ENCODE measurements at places on chromosomes 4 and X.

GRCh38 chrX:21412883-21413282 lies 38.7 kb downstream of the CNKSR2 start:
- peak; percentile 1 for DNase-seq

DNA sequence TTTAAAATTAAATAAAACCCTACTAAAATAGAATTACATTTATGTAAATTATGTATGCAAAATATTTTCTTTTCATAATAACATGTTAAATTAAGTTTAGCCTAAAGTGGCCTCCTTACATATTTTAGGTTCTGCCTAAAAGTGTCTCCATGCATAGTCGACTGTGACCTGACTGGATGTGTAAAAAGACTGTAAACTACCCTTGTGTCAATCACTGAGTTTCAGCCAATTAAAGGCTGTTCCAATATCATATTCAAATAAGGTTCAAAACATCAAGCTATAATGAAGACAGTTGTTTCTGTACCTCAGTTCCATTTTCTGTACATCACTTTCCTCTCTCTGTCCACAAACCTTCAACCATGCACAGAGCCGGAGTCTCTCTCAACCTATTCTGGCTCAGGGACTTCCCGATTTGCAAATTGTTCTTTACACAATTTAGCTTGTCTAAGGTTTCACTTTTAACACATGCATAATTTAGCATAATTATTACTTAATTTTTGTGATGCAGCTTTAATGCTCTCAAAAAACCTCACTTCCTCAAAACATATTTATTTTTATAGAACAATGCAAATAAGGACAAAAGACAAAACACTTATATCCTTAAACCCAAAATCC lies 60.1 kb downstream of the SH3RF1 start:
- no peak for DNase-seq

GRCh38 chr4:157591245-157591644 lies 370.7 kb downstream of the GRIA2 start:
- no peak for DNase-seq

DNA sequence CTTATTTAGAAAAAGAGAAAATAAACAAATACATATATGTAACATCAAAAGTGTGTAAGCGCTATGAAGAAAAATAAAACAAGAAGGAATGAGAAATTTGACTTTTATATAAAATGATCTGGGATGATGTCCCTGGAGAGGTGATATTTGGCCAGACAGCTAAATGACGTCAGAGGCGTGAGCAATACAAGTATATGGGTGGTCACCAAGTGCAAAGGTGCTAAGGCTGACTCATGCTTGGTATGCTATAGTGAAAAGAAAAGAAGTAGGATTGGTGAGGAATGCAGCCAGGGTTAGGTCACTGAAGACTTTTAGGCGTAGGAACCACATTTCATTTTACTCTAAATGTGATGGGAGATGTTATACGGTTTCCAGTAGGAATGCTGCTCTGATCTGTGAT lies 1049.1 kb upstream of the TENM3 start:
- DNase-seq = no peak

- no peak for DNase-seq
Measured at GRCh38 chrX:68835104-68835442, 6.3 kb downstream of the EFNB1 start.

DNA sequence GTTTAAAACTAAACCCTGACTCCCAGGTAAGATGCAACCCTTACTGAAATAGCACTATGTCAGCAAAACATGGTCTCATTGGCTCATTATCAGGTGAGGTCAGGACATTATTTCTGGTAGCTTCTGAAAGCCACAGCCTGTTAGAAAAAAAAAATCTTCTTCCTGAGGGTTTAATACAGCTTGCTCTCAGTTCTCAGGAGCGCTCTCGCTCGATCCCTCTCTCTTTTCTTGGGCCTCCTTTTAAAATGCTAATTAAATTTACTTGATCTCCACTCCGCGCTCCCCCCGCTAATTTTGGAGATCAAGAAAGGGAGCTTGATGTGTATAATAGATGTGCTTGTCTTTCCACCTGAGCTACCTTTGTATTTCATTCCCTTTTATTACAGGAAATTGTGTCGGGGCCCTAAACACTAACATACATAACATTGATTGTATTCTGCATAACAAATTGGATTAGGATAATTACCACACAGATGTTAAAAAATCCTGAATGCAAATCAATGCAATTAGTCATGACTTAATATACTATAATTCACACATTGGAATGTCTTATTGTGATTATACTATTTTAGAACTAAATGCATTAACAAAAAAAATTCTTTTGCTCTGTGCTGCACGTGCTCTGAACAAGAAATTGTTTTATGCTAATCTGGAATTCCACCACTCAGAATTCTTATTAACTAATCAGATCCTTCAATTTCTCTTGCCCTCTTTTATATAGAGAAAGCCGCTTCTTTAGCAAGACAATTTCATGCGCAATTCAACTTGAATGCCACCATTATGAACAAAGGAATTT lies 101.6 kb upstream of the TEX13D start:
- DNase-seq = no peak

- peak; percentile 57 for DNase-seq
Measured at GRCh38 chrX:38220024-38220414, 652 bp downstream of the SRPX start.

GRCh38 chr4:108399610-108400265 lies 220.6 kb upstream of the RPL34 start:
- DNase-seq = no peak

- no peak for DNase-seq
Measured at GRCh38 chr4:150286656-150287055, 208.4 kb downstream of the DCLK2 start.

- peak; percentile 60 for DNase-seq
Measured at GRCh38 chr4:41057467-41057866, 156.9 kb downstream of the APBB2 start.

GRCh38 chr4:40843696-40844095 lies 93.9 kb downstream of the NSUN7 start:
- no peak for DNase-seq

- DNase-seq = no peak
Measured at GRCh38 chr4:106325800-106326199, 9.4 kb downstream of the AIMP1 start.

GRCh38 chrX:154039577-154039976 lies 19.9 kb upstream of the IRAK1 start:
- no peak for DNase-seq

DNA sequence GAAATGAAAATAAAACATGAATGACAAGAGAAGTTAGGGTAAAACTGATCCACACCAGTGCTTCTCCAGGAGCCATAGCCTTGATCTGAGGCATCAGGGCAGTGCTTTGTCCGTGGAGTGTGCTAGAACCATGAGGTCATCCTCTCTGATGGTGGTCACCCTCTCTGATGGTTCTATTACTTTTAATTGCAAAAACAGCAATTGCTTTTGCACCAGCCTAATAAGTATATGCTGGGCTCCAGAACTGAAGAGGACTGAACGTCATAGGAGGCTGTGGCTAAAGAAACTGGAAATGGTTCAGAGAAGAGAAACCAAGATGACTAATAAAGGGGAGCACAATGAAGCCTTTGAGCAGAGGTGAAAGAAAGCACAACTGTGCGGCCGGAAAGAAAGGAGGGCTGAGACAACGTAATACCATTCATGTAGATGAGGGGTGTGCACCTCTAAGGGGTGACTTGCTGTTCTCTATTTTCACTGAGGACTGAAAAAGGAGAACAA lies 17.0 kb upstream of the TMEM154 start:
- DNase-seq = no peak

DNA sequence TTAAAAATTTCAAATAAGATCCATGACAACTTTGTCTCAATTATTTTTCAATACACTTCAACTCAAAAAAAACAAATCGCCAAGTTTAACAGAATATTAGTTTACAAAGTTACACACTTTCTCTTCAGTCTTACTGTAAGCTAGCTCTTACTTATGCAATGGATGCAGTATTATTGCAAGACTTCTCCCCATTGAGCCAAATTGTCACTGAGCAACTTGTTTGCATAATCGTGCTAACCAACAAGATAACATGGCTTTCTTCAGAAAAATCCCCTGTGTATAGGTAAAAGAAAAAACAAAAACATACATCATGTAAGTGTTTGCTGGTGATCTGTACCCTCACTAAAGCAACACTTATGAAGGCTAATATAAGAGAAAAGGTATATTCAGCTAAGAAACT lies 18.9 kb downstream of the DNAJB14 start:
- no peak for DNase-seq

DNA sequence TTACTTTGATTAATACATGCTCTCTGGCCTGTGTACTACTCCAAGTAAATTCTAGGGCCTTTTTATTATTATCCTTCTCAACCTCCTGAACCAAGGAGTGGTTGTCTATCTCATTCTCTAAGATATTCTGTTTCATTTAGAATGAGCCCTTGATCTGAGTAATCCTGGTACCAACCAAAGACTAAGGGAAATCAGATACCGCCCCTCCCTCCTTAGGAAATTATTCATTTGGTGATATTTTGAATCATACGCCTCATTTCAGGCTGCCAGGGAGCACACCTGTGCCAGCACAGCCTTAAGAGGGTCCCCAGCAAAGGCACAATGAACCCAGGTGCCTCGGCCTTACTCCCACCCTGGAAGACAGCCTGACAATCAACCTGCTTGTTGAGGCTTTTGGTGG lies 73.2 kb upstream of the STARD8 start:
- no peak for DNase-seq

GRCh38 chr4:2696423-2696822 lies 59.7 kb downstream of the TNIP2 start:
- DNase-seq = no peak

DNA sequence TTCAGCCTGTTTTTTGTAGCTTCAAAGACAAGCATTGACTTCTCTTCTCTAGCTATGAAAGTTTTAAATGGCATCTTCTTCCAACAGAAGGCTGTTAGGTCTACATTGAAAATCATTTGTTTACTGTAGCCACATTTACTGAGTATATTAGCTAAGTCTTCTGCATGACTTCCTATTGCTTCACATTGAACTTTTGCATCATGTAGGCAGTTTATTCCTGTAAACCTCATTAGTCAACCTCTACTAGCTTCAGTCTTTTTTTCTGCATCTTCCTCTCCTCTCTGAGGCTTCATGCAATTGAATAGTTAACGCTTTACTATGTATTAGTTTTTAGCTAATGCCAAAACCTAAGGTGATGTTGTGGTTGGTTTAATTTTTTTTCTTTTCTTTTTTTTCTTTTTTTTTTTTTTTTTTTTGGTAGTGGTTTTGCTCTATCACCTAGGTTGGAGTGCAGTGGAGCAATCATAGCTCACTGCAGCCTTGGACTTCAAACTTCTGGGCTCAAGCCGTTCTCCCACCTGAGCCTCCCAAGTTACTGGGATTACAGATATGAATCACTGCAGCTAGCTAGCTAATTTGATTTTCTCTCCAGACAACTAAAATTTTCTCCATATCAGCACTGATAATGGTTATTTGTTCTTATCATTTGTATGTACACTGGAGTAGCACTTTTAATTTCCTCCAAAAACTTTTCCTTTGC lies 3.4 kb downstream of the UGT2A3 start:
- no peak for DNase-seq

DNA sequence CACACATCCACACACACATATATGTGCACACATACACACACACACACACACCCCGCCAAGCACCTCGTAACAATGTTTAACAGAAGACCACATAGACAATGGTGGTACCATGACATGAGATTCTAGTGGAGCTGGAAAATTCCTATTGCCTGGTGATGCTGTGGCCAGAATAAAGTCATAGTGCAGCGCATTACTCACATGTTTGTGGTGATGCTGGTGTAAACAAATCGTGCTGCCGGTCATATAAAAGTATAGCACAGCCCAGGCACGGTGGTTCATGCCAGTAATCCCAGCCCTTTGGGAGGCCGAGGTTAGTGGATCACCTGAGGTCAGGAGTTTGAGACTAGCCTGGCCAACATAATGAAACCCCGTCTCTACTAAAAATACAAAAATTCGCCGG lies 275.2 kb downstream of the TRIML1 start:
- peak; percentile 15 for DNase-seq

DNA sequence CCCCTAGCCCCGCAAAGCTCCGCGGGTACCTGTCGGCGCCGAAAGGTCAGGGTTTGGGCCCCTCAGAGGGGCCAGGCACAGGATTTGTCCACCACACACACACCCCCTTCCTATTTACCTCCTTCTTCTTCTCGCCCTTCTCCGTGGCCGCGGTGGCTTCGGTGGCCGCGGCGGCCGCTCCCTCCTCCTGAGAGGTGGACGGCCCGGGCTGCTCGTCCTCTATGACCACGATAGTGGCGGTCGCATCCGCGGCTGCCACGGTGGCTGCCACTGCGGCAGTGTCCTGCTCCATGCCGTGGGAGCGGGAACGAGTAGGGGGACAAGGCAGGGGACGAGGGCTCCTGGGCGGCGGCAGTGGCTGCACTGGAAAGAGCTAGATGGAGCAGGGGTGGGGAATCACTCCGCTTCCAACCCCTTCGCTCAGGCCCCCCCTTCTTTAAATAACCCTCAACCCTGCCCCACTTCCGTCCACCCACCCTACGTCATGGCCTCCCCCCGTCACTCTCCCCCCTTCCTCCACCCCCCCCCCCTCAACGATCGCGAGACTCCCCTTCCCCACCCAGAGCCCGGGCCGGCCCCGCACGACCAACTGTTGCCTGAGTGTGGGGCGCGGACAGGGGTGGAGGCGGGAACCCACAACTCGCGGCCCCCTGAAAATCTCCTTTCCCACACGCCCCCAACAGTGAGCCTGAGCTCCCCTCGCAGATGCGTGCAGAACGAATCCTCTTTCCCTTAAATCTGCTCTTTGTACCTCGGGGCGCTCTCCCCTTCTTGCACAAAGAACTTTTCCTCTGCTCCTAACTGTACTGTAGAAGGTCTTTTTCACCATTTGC lies at the start of gene SMARCA1:
Gene SMARCA1, minus strand, starts transcription at position 412 of the 833 bp plus-strand sequence. Its CDS starts 120 bp downstream, at position 292.
- peak; percentile 23 for DNase-seq

- no peak for DNase-seq
Measured at GRCh38 chr4:27828843-27829242, 968.2 kb downstream of the STIM2 start.

DNA sequence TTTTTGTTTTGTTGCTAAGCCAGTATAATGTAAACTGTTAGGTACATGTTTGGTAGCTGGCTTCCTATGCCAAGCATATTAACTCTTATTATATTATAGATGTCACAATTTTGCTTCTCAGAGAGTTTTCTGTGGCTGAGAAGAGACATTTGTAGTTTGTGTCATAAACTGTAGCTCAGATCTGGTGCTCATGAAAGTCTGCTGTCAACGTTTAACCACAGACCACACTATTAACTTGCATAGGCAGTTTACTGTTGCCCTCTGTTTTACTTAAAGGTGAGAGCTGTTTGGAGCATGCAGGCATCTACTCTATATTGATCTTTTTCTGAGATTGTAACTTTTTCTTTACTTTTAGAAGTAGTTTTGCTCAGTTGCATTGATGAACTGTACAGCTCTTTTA lies 166.8 kb downstream of the TLL1 start:
- no peak for DNase-seq

GRCh38 chr4:145614233-145614610 lies 5.0 kb upstream of the MMAA start:
- no peak for DNase-seq

All from HCEC 1CT (cell line).